ENCODE measurements at places on chromosomes 4 and X.

DNA sequence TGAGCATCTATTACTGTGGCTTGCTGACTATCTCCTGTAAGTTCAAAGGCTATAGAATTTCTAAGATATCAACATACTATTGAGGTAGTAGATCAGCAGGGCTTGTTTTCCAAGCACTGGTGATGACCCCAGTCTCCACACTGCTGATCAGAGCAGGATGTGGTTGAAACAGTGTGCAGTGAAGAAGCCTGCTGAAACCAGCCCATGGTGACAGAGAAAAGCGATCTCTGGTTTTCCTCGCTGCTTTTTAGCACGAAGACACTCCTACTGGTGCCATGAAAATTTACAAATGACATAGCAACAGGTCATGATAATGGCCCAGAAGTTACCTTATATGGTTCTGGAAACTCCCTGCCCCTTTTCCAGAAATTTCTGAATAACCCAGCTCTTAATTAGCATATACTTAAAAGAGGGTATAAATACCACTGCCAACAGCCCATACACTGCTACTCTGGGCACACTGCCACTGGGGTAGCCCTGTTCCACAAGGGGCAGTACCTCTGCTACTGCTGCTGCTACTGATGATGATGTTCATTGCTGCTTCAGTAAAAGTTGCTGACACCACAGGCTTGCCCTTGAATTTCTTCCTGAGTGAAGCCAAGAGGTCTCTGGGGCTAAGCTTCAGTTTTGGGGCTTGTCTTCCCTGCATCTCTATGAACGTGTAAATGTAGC lies 1689.5 kb upstream of the PCDH10 start:
- DNase-seq, result peak; percentile 77

- no peak for DNase-seq
These were observed at the start of gene SLC2A9 for GRCh38 chr4:10020871-10021652. Gene SLC2A9, minus strand, starts transcription at chr4:10021497. Its CDS starts 68 bp downstream, at chr4:10021429.

DNA sequence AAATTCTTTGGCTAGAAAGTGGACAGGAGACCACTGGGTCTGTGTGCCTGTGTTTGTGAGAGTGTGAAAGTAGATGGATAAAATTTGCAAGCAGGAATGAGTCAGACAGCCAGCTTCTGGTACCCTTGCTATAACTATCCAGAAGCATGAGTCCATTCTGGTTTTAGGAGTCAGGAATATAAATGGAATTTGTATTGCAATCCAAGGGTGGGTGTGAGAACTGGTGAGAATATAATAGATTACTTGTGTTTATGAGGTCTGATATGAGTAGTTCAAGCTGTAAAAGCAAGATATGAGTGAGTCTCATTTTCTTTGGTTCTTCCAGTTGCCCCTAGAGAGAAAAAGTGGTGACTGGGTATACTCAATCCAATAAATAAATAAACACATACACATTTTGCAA lies 212.7 kb upstream of the TAPT1 start:
- no peak for DNase-seq

- DNase-seq, result no peak
These were observed 19.3 kb downstream of the TMEM154 start for GRCh38 chr4:152660526-152660925.

DNA sequence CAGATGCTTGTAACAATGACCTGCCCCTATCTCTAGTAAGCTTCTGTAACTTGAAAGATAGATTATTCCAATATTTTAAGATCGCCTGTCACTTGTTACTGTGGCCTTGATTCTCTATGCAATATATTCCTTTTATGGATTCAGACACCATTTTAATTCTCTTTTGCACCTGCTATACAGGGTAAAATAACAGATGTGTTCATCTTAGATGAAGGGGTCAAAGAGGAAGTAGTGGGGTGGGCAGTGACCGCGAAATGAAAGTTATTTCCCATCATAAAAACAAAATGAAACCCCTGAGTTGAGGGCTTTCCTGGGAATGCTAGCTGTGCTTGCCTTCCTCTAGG lies 175.9 kb downstream of the TSPAN5 start:
- DNase-seq, result no peak

DNA sequence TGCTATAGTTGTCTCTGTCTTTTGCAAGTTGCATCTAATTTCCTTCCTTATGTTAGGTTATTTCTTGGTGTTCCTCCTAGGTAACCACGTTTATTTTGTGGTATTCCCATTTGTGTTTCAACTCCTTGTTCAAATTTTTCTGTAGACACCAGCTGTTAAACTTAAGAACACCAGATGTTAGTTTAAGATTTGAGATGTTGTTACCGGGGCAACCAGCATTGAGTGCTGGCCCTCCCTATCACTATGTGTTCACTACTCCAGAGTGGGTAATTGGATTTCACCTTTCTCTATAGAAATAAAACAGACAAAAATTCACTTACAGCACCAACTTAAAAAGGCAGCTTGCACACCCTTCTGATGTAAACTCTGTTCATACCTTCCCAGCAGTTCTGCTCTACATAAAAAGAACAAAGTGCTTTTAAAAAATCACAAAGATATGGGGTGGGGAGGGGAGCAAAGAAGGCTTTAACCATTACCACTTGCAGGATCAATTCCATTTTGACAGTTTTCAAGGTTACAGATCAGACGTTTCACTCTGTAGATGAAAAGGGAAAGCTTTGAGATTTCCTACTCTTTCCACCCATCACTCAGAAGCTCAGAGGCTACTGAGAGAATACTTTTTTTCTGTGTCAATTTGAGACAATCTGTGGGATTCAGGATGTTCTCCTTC lies 82.9 kb downstream of the DKK2 start:
- DNase-seq, result no peak

Measured in GM12865 (cell line).